Activated CD4-positive, alpha-beta memory T cell treated with anti-CD3 and anti-CD28 coated beads for 36 hours (primary cell): ENCODE measurements at places on chromosomes 2 and 18. TPM values are rescaled to one million over a fixed set of nuclear protein-coding genes. Genes with fewer than 3 reads are reported as not detected.
A peak's percentile ranks its signal among the peaks of the same experiment; 100 is the strongest.

DNA sequence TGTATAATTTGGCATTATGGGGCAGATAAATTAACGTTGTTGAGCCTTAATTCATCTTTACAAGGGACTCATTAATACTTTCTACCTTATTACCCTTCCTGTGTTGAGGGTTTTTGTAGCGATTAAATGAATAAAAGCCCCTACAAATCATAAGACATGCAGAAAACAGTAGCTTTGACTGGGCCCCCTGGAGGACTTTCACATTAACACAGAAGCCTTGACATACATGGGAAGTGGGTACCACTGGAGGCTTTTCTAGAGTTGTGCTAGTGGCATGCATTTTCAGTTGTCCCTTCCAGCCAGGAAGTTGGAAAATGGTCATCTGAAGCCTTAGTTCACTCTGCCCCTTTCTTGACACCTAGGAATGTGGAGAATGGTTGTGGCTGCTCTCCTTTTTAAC, 30.2 kb downstream of the MTA3 start:
- H3K4me3 ChIP-seq: no peak overlapping the region
- no peaks in the 10 kb centered on the region for H3K36me3 ChIP-seq
- no peaks in the 10 kb centered on the region for H3K27me3 ChIP-seq
- no peak for DNase-seq
- H3K27ac ChIP-seq: no peak overlapping the region

The SCYGR4 gene
- total RNA-seq: not detected

GRCh38 chr2:102764083-102764482, 2.3 kb downstream of the TMEM182 start:
- no peak overlapping the region for H3K4me3 ChIP-seq
- no peaks in the 10 kb centered on the region for H3K27me3 ChIP-seq
- H3K27ac ChIP-seq: no peak overlapping the region
- DNase-seq: no peak

DNA sequence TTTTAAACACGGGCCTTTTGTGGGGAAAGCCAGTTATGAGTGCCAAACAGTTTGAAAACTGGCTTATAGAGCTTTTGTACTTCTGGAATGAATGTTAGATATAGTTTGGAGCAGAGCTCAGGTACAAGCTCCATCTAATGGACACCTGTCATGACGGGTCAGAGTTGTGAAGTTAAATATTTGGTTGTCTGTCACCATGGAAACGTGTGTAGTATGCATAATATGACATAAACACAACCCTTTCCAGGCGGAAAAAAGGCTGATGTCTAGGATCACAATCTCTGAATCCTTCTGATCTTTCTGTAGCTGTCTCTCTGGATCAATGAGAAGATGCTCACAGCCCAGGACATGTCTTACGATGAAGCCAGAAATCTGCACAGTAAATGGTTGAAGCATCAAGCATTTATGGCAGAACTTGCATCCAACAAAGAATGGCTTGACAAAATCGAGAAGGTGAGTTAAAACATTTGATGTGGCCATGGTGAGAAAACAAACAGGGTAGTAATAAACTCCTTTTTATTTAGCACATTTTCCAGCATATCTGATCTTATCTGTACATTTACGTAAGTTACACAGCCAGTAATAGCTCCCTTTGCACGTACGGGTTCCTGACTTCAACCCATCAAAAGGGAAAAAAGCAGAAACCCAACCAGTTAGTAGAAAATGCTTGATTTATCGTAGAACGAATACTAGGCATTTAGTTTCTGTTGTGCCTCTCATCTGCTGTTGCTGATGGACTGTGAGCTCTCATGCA, 80.6 kb upstream of the EML6 start:
- H3K27me3 ChIP-seq: no peaks in the 10 kb centered on the region
- H3K4me1 ChIP-seq: peaks cover 8% of the 10 kb centered on the region
- peaks cover 41% of the 10 kb centered on the region for H3K36me3 ChIP-seq
- DNase-seq: no peak

DNA sequence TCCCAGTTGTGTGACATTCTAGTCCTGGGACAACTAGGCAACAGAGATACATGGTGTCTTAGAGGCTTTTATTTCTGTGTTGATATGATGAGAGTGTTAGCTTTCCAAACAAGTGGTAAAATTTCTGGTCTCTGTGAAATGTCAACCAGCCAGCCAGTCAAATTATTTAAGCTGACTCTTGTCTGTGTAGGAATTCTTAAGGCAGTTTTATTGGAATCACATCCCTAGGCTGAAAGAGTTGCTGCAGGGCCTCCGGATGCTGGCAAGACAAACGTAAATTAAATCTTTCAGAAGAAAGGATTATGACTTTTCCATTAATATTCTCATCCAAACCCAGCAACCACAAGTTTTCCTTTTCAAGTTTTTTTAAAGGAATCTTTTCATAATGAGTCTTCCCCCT, 44.6 kb downstream of the SERPINB7 start:
- no peak overlapping the region for H3K27ac ChIP-seq
- H3K4me3 ChIP-seq: no peak overlapping the region
- H3K4me1 ChIP-seq: no peaks in the 10 kb centered on the region

GRCh38 chr2:106159866-106160785, 34.0 kb downstream of the UXS1 start:
- H3K27me3 ChIP-seq: no peaks in the 10 kb centered on the region
- H3K4me3 ChIP-seq: peak overlapping the region; percentile 80
- H3K36me3 ChIP-seq: peaks cover 33% of the 10 kb centered on the region
- H3K4me1 ChIP-seq: peaks cover 87% of the 10 kb centered on the region

- no peak overlapping the region for H3K4me3 ChIP-seq
- DNase-seq: no peak
- H3K4me1 ChIP-seq: peaks cover 17% of the 10 kb centered on the region
- no peaks in the 10 kb centered on the region for H3K27me3 ChIP-seq
- no peak overlapping the region for H3K27ac ChIP-seq
- no peaks in the 10 kb centered on the region for H3K36me3 ChIP-seq
Measured at GRCh38 chr2:43762286-43762685, 11.6 kb upstream of the DYNC2LI1 start.

GRCh38 chr18:31424383-31424988, 23.1 kb upstream of the DSG3 start:
- no peak overlapping the region for H3K27ac ChIP-seq
- H3K36me3 ChIP-seq: no peaks in the 10 kb centered on the region
- peak; percentile 14 for DNase-seq
- H3K4me3 ChIP-seq: no peak overlapping the region
- no peaks in the 10 kb centered on the region for H3K27me3 ChIP-seq
